GM10248 (cell line): ENCODE measurements at places on chromosomes 4 and X.

DNA sequence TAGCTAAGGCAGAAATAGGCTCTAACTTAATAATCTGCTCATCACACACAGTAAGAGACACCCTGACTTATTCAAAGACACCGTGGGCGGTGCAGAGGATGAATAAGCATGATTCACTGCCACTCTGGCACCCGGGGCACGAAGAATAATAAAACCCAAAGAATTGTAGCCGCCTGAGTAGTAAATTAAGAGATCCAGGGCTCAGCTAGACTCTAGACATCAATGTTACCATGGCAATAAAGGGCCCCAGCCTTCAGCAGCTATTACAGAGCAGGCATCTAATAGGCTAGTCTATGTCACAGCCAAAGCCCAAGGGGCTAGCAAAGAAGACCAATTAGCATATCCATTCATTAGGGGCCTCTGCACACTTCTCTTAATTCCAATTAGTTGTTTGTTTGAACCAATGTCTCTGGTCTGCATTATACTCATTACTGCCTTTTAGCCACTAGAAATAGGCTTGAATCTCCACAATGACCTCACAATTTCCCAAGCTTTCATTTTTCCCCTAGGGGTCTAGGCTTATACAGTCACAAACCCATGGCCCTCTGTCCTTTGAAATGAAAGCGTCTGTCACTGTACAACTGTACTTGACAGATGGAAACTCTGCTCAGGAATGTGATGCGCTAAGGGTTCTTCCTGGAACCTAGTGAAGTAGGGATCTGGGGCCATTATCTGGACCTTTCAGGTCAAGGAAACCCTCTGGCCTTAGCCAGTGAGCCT is 3.0 kb upstream of the ATP1B4 start:
- DNase-seq: no peak

DNA sequence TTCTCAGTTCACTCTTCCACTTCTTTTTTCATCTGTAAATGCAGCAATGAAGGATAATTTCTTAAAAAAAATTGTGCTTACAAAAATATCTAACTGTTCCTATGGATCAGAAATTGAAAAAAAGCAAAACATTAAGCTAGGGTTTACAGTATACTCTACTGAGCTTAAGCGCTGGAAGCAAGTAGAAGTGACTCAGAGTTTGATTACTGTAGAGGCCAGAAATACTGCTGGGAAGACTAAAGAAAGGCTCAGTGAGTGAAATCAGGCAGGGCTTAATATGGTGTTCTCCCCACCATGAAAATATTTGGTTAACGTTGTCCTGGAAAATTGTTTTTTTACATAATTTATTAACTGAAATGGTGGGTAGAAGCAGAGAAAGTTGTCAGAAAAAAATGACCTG is 1061.8 kb upstream of the GRIA3 start:
- DNase-seq: no peak

GRCh38 chr4:176302283-176303275 is 17.2 kb upstream of the SPCS3 start:
- DNase-seq: no peak

DNA sequence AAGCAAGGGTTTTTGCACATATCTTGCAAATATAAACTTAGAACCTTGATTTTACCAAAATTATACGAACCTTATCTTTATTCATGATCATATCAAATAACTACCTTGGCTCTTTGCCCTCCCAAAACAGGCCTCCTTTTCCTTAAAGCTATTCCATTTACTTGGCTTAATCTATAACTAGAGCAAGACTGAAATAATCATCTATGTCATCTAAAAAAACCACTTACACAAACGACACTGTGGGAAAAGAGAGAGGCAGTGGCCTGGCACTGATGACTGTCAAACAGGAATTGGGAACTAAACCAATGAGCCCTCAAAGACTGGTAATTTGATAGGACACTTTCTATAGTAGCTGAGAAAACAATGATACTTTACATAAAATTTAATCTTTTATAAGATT is 11.7 kb upstream of the PTPN13 start:
- no peak for DNase-seq

DNA sequence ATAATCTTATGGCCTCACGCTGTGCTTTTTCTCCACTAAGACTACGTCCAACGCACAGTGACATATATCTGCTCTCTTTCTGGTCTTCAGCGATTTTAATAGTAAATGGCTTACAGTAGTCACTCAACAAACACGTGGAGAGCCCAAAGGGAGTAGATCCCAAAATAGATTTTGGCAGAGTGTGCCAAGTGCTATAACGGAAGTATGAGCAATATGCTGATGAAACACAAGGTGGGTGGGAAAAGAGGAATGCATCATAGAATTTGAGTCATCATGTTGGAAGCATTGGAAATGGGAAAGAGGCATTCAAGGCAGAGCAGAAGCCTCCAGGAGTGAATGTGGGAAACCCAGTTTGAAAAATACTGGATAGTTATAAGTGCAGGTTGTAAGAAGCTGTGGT is 129.1 kb upstream of the LDB2 start:
- DNase-seq: no peak

DNA sequence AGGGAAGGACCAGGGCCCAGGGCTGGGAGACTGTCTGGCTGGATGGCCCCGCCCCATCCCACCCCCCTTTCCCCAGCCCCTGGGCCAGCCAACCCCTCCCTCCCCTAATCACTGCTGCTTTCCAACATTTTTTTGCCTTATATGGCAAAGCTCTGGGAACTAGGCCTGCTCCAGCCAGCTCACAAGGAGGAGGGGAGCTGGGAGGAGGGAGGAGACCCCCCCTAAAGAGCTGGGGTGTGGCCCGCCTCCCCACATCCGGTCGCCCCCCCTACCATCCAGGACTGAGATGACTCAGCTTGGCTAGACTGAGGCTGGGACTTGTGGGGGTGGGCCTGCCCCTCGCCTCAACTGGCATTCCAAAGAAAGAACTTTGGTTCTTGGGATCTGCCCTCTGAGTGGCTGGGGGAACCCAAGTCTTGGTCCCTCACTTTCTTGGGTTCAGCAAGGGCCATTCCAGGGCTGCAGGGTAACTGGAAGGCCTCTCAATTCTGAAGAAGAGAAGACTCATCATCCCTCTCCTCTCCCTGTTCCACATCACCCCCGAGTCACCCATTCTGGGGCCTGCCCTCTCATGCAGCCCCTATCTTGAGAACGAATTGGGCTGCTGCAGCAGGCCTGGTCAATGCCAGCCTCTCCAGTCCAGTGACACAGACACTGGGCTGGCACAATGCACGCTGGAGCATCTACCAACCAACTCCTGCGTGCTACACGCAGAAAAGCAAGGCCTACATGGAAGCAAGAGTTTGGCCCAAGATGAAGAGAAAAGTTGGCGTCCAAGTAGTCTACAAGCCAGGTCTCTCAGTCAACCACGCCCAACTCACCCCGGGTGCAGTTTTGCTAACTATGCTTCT is 4.8 kb downstream of the FLNA start:
- DNase-seq: peak; percentile 36

DNA sequence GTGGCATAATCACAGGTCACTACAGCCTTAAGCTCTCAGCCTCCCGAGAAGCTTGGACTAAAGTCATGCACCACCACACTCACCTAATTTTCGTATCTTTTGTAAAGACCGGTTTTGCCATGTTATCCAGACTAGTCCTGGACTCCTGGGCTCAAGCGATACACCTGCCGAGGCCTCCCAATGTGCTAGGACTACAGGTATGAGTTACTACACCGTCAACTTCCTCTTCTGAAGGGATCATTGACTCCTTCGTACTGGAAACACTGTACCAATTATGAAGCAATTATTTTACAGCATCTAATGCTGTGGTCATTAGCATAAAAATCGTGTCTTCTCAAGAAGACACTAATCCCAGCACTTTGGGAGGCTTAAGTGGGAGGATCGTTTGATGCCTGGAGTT is 35.2 kb downstream of the PDS5A start:
- no peak for DNase-seq

DNA sequence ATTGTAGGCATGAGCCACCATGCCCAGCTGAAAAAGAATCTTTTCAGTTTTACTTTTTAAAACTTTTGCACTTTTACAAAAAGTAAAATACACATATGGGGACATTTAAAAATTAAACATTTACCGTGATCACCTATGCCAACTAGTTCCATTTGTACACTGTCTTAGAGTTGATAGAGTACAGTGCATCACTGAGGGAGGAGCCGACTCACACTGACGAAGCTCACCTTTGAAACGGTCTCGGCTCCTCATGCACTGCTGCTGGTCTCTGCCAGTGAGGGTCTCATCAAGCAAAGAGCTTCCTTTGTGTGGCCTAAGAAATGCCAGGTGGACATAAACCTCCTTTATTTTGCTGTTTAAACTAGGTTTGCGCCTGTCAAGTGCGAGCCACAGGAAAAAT is 50.0 kb downstream of the GRK4 start:
- no peak for DNase-seq

DNA sequence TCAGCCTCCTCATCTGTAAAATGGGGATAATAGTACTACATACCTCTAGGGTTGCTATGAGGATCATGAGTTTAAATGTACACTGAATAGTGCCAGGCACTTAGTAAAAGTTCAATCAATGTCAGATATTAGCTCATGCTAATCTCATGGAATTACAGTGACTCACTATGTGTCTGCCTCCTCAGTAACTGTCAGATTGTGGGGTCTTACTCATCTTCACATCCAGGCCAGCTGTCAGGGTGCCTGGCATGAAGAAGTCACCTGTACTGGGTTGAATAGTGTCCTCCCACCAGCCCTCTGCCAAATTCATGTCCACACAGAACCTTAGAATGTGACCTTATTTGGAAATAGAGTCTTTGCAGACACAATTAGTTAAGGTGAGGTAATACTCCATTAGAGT is 54.3 kb upstream of the STIM2 start:
- DNase-seq: no peak

- DNase-seq: no peak
Observed at GRCh38 chr4:14768449-14768848, 233.8 kb upstream of the CPEB2 start.

GRCh38 chr4:135204311-135204710 is 1002.7 kb upstream of the PABPC4L start:
- DNase-seq: no peak

- no peak for DNase-seq
Observed at GRCh38 chr4:10623241-10623640, 61.3 kb downstream of the CLNK start.

- peak; percentile 70 for DNase-seq
Observed at GRCh38 chr4:51895816-51896408, 53.0 kb downstream of the DCUN1D4 start.

DNA sequence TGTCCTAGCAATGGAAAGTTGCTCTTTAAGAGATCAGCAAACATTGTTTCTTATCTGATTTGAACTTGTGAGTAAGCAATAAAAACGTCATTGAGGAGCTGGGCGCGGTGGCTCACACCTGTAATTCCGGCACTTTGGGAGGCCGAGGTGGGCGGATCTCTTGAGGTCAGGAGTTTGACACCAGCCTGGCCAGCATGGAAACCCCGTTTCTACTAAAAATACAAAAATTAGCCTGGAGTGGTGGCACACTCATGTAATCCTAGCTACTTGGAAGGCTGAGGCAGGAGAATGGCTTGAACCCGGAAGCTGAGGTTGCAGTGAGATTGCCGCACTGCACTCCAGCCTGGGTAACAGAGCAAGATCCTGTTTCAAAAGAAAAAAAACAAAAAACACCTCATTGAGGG is 11.2 kb upstream of the PLAC8 start:
- no peak for DNase-seq

- DNase-seq: no peak
Observed at GRCh38 chrX:68894513-68895340, 65.9 kb downstream of the EFNB1 start.

DNA sequence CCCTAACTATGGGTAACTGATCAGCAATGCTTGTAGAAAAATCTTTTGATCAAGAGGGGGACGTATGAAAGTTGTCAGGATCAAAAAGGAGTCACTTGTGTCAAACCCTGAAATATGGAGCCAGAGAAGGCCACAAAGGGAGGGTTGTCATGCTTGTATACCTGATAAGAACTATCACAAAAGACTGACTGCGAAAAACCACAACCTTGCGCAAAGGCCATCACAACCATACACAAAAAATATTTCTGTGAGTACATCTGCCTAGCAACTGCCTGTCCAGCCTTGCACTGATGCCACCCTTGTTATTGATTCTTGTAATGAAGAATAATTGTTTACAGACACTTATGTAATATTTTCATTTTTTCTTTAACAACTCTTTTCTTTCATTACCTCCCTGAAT is 22.8 kb upstream of the EIF4E start:
- no peak for DNase-seq

- no peak for DNase-seq
Observed at GRCh38 chrX:38206036-38206435, 14.6 kb downstream of the SRPX start.

- peak; percentile 68 for DNase-seq
Observed at GRCh38 chrX:1466971-1467561, 14.4 kb upstream of the ASMTL start.

DNA sequence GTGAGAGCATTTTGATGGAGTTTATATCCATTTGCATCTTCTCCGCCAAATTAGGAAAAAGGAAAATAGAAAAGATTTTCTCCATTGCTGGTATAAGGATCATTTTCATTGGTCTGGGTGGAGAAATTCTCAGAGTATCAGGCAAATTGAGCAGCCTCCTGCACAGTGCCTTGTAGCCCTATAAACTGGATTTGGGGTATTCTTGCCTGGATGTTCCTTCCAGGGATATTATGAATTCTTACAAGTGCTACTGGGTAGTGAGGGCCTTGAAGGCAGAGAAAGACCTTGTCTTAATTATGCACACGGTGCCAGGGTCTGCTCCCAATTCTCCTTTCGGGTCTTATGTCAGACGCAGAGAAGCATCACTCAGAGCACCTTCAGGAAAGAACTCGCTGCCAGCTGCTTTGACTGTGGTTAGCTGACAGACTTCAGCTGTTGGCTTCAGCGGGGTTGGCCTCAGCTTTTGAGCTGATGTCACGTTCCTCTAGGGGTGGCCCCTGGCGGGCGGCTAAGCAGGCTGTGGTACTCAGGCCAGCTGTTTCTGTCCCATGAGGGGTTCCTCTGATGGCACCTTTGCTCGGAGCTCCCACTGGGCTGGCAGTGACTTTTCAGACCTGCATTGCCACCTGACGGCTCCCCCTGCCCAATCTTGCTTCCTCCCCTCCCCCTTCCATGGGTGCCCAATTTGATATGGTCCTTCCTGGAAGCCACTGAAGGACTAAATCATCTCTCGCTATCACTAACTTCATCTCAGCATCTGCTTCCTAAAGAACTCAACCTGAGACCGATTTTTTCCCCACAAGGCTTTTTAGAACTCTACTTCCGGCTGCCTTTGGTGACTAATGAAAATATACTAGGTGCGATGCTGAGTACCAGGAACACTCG is 519.5 kb downstream of the BCOR start:
- peak; percentile 39 for DNase-seq

- DNase-seq: no peak
Observed at GRCh38 chr4:82578935-82579334, 17.1 kb upstream of the TMEM150C start.

GRCh38 chr4:47835494-47835893 is 2.4 kb downstream of the CORIN start:
- no peak for DNase-seq
